Temporal lobe (tissue), 4 donors: ENCODE measurements at places on chromosomes 3 and 15. TPM values are rescaled to one million over a fixed set of nuclear protein-coding genes. Genes with fewer than 3 reads are reported as not detected.

PIGZ gene
- total RNA-seq, result 3.4 TPM

GOLGA8S gene
- under 0.01 TPM for total RNA-seq

LPP gene
- 8.6 TPM for total RNA-seq

SH2D7 gene
- total RNA-seq, result not detected

CCR9 gene
- total RNA-seq, result not detected

IFRD2 gene
- total RNA-seq, result 10.8 TPM

GNAT1 gene
- not detected for total RNA-seq
